ENCODE measurements at places on chromosomes 3 and 15.

- no peak for DNase-seq
Observed at GRCh38 chr3:105608623-105609022, 241.9 kb downstream of the ALCAM start.

- DNase-seq: no peak
Observed at GRCh38 chr3:155753038-155753639, 8.3 kb upstream of the PLCH1 start.

- no peak for DNase-seq
Observed at GRCh38 chr3:51975852-51976549, 1.1 kb downstream of the ABHD14A start.

- DNase-seq: no peak
Observed at GRCh38 chr15:69749797-69750196, 297.2 kb downstream of the RPLP1 start.

- no peak for DNase-seq
Observed at GRCh38 chr3:28768439-28768838, 419.8 kb upstream of the AZI2 start.

DNA sequence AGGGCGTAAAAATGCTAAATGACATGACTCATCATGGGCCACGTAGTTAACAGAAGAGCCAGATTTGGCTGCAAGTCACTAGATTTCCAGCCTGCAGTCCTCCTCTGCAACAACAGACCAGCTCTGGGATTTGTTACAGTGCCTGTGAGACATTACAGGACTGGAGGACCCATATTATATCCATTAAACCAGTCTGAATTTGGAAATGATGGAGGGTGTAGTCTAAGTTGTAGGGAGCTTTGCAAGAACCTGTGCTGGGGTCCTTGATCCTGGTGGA lies 10.8 kb downstream of the ZNF774 start:
- DNase-seq: no peak

- no peak for DNase-seq
Observed at GRCh38 chr15:96409215-96410138, 79.0 kb downstream of the NR2F2 start.

- no peak for DNase-seq
Observed at GRCh38 chr15:45180201-45180600, 7.6 kb downstream of the SHF start.

- DNase-seq: no peak
Observed at GRCh38 chr3:139561959-139562676, 22.6 kb upstream of the RBP1 start.

GRCh38 chr15:38414357-38414756 lies 39.6 kb upstream of the FAM98B start:
- DNase-seq: no peak

DNA sequence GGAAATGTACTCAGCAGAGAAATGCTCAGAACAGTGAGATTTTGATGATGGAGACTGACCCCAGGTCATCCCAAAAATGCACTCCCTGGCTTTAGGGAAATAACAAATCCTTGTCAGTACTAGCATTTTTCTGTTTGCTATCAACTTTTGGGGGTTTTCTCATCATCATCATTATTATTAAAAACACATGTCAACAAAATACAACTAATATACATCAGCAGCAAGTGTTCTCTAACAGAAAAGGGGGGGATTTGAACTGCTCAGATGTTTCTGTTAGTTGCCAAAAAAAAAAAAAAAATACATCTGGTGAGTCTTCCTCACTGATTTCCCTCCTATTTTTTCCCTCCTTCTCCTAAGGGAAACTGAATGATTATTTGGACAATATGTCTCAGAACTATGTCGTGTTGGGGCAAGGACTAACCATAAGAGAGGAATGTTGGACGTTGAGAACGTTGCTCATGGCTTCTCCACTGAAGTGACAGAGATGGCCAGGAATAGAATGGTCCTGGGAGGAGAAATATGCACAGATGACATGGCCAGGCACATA lies 230.0 kb upstream of the MCTP2 start:
- DNase-seq: no peak

GRCh38 chr3:56422316-56422715 lies 46.0 kb downstream of the ERC2 start:
- DNase-seq: no peak

- DNase-seq: no peak
Observed at GRCh38 chr3:13509059-13509815, 29.1 kb downstream of the HDAC11 start.

GRCh38 chr3:157618075-157618760 lies 115.0 kb upstream of the VEPH1 start:
- DNase-seq: no peak

DNA sequence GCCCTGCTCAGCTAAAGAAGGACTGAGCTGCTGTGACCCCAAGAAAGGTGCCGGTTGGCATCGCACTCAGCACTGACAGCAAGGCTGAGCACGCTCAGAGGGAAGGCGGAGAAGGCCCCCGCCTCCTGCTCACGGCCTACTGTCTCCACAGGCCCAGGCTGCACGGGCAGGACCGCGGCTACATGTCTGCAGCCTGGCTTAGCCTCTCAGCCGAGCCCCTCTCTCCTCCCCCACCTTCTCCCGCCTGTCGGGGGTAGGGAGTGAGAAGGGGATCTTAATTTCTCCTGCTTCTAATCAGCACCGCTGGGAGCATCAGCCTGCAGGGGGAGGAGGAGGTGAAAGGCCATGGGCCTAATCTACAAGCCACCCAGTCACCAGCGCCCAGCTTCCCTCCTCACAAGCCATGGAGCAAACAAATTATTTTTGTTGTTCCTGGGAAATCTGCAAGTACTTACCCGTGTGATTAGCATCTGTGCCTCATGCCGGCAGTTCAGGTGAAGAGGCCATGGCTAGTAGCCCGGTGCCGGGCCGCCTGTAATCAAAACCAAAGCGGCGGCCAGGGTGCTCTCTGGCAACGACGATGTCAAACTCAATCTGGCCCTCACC lies 68.1 kb downstream of the EPHB3 start:
- no peak for DNase-seq

DNA sequence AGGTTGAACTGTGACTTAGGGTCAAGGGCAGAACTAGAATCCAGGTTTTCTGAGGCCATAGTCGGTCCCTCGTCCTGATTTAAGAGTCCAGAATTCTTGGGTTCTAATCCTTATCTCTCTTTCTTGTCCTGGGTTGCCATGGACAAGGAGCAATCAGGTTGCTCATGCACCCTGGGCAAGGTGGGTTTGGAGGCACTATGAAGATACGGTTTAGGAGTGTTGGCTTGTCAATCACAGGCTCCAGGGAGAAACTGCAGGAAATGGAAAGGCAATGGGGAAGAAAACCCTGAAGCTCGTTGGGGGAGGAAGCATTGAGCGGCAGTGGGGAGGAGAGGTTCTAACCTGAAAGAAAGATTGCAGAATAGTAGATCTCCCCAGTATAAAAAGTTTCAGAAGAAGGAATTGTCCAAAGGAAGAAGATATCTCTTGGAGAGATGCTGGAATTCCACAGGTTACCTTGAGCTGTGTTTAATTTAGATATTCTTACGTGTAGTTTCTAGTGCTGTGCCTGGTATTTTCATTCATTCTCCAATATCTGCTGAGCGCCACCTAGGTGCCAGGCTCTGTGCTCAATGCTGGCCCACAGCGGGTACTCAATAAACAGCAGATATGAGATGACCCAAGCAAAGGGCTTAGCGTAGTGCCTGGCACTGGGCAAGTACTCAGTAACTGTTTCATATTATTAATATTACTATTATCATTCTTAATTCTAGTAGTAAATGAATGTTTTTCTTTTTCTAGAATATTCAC lies 2.0 kb downstream of the ACAN start:
- DNase-seq: no peak

- DNase-seq: no peak
Observed at GRCh38 chr3:132209855-132210254, 107.4 kb upstream of the ACP3 start.

DNA sequence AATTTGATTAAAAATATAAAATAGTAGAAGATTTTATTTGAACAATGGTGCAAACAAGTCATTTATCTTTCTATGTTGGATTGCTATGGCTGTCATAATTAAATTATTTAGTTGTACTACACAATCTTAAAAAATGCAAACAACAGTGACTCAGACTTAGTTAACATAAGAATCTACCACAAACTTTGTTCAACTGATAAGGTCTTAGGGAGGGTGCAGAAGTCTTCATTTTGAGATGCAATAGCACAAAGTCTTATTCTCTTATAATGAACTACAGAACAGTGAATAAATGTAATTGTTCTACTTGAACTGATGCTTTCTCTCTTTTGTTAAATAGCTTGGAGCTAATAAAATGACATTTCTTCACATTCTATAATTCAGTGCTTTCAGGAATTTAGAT lies 482.8 kb upstream of the NAALADL2 start:
- no peak for DNase-seq

DNA sequence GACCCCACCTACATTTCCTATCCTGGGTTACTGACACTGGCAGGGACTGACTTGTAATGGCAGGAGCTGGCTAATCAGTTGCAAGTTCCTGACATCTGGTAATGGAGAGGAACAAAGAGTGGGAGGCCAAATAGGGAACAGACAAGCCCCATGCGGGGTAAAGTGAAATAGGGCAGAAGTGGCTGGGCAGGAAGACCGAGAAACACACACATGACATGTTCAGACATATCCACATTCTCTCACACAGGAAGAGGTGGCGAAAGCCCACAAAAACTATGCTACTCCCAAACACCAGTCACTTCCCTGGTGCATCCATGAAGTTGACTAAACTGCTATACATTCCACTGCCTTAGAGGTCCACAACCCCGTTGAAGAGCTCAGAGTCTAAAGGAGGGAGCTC lies 394.1 kb upstream of the TBL1XR1 start:
- DNase-seq: no peak

- no peak for DNase-seq
Observed at GRCh38 chr15:68348081-68348480, 70.5 kb downstream of the FEM1B start.

GRCh38 chr15:94023531-94023930 lies 207.8 kb upstream of the MCTP2 start:
- DNase-seq: no peak

DNA sequence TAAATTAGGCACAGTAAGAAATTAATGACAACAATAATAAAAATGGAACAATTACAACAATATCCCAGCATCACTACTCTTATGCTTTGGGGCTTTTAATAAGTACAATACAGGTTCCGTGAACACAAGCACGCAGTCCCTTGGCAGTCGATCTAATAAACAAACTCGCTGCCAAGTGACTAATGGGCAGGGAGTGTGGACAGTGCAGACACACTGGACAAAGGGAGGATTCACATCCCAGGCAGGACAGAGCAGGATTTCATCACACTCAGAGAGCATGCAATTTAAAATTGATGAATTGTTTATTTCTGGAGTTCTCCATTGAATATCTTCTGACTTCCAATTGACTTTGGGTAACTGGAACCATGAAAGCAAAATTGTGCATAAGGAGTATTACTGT lies 524.1 kb upstream of the CFAP20DC start:
- DNase-seq: no peak

GRCh38 chr15:61084944-61085367 lies 144.1 kb downstream of the RORA start:
- no peak for DNase-seq

DNA sequence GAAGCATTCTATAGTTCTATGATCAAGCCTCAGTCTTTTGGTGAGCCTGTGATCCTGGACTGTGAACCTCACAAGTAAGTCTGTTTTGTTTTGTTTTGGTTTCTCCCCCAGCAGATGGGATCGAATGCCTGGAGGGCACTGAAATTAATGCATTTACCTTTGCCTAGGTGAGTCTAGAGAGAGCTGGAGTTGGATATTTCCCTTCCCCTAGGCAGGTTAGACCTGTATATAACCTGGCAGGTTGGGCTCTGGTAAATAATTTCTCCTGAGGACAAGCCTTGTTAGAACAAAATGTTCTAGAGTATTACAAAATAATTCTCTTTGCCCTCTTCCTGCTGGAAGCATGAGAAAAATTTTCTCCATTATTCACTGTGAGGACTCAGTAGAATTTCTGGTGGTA lies 211.9 kb downstream of the TPRG1 start:
- no peak for DNase-seq

GRCh38 chr3:52679811-52680210 lies 5.9 kb downstream of the PBRM1 start:
- DNase-seq: no peak

DNA sequence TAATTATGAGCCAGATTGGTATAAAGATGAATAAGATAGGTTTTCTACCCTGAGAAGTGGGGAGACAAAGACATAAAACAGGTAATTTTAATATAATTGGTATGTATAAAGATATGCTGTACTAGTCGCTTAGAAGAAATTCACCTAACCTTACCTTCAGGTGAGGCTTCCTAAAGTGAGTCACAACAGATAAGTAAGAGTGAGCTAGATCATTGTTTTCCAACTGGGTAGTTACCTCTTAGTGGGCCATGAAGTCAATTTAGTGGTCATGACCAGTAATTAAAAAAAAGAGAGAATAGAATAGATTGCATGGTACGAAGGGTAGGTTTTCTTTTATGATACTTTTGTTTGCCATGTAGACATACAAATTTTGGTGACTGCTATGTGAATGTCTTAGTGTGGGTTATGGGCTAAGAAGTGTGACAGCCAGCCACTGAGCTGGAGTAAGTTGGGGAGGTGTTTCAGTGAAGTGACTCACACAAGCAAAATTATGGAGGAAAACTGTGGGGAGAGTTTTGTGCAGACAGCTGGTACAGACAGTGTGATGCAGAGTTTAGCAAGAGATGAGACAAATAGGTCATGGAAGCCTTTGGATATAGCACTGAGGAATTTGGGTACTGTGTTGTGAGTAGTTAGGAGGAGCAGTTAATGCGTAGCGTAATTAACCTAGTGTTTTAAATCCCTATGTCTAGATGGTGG lies 8.2 kb downstream of the TRNT1 start:
- no peak for DNase-seq

DNA sequence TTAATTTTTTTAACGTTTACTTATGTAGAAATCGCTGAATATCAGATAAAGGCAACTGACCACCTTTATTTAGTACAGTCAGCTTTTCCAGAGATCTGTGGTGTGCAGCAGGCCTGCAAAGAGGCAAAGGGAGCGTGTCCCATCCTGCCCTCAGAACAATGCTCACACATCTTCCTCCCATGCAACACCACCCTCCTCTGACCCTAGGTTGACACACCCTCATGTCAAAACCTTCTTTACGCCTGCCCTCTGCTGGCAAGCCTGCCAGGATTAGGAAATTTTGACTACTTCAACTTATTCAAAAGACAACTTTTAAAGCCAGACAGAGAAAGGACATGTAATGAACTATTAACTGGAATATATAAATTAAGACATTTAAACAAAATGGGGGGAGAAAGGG lies 513.7 kb downstream of the FOXP1 start:
- peak; percentile 39 for DNase-seq

DNA sequence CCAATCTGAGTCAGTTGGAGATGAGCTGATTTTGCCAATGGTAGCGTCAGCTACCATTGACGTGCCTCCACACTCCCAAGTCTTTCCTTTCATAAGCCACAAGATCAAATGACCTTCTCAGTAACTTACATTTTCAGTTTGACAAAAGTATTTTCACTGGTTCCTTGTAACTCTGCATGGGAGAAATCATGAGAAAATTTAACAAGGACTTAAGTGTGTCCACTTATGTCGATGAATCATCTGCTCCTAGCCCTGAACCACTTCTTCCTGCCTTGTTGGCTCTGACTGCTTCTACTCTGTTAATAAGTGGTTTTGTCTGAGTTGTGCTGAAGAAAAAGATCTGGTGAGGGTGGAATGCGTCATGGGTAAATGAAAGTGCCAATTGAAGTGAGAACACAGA lies 101.2 kb downstream of the NFKBIZ start:
- DNase-seq: no peak

GRCh38 chr3:43198791-43199644 lies 87.3 kb upstream of the SNRK start:
- DNase-seq: no peak

- DNase-seq: no peak
Observed at GRCh38 chr3:117246771-117247555, 537.4 kb downstream of the TUSC7 start.

Data from stimulated activated CD8-positive, alpha-beta memory T cell treated with anti-CD3 and anti-CD28 coated beads, Interleukin-7, amount 100 ng/mL, for 1 hour (primary cell).